ENCODE measurements at places on chromosomes 7 and 10.

- no peak for DNase-seq
Observed at GRCh38 chr10:29273478-29273877, 15.4 kb upstream of the LYZL1 start.

DNA sequence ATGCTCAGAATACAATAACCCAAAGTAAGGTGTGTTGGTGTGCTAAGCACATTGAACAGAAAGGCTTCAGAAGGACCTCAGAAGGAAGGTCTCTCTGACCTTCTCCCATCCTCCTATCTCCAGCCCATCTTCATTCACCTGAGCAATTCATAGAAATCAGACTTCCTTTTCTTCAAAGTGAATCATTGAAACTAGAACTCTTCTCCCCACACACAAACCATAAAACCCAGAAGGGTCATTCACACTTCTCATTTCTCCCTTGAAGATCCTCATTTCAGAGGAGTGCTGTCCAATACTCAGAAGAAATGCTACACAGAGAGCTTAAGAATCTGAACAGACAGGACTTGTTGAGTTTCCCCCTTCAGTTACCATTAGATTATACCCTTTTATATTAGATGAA lies 89.5 kb downstream of the VWDE start:
- DNase-seq = no peak

- DNase-seq = no peak
Observed at GRCh38 chr7:93352881-93353280, 120.7 kb downstream of the VPS50 start.

GRCh38 chr10:88915781-88916180 lies 35.7 kb downstream of the STAMBPL1 start:
- no peak for DNase-seq

GRCh38 chr10:7264313-7264756 lies 146.5 kb downstream of the SFMBT2 start:
- no peak for DNase-seq

DNA sequence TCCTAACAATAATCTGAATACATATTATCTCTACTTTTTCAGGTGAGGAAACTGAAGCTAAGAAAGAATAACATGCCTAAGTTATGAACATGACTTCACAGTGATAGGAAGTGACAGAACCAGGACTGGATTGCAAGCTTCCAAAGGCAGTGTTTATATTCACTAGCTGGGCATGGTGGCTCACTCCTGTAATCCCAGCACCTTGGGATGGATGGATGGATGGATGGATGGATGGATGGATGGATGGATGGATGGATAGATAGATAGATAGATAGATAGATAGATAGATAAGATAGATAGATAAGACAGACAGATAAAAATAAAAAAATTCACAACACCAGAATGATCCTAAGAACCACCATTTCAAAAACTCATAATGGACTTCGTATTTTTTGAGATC lies 18.2 kb upstream of the JMJD1C start:
- no peak for DNase-seq

GRCh38 chr10:74683621-74684364 lies 142.6 kb upstream of the KAT6B start:
- DNase-seq = no peak

DNA sequence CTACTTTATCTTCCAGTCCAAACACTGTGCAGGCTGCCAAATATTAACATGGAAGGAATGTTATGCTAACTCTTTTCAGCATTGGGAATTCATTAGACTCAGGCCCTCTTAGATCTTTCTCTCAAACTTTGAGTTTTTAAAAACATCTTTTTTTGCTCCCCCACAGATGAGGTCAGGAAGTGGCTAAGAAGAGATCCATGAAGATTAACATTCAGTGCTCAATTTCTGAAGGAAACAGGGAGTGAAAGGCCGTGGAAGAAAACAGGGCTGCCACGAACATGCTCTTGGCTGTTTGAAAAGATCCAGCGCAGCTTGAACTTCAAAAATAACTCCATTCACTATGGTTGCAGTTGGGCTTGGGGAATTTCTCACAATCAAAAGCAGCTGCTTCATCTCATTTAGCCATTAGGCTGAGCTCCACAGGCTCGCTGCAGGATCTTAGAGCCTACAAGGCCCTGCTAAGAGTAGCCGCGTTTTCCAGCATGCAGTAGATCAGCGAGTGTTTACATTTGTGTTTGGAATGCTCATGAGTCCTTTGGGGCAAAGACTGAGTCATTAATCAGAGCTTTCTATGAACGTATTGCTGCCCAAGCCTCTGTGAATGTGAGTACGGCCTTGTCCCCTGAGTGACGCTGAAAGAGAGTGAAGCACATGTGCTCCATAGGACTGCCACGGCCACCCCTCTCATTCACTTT lies 41.2 kb upstream of the TNS3 start:
- peak; percentile 86 for DNase-seq

DNA sequence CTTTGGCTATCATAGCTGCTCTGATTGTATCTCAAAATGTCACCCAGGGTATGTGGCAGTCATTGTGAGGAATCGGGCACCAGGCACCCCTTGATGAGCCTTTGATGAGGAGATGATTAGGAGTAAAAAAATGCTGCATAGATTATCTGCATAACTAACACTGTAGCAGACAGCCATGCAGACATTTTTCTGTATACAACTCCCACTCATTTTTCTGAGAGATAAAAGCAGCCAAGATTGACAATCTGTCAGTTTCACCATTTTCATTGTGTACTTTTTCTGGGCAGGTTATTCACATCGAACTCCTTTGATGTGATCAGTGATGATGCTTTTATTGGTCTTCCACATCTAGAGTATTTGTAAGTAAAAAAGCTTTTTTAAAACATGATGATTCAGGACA lies 19.4 kb downstream of the LGI1 start:
- DNase-seq = no peak

DNA sequence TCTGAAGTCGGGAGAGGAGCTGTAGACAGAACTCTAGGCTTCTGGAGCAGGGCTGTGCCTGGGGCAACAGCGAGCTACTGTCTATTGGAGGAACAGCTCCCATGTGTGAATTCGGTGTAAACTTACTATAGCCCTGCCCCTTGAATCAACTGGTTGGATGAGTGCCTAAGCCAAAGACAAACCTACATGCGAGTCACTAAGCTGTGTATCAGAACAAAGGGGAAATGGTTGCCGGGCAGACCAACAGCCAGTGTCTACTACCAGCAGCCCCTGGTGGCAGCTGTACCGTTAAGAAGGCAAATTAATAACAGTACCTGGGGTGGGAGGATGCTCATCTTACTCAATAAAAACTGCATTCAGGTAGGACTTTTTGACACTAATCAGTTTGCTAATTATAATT lies 343.6 kb downstream of the ACTR3B start:
- DNase-seq = no peak

DNA sequence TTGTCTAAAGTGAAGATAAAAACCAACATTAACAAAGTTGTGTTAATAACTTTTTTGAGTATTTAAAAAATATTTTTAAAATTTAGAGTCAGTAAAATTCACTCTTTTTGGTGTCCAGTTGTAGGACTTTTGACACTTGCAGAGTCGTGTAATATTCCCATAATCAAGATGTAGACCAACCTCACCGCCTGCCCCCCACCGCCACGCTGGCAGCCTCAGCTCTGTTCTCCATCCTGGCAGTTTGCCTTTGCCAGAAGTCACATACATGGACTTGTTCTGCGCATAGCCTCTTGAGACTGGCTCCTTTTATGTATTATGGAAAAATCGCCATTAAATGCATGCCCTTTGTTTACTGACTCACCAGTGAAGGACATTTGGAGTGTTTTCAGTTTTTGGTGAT lies 27.3 kb upstream of the SYCE1 start:
- DNase-seq = no peak

DNA sequence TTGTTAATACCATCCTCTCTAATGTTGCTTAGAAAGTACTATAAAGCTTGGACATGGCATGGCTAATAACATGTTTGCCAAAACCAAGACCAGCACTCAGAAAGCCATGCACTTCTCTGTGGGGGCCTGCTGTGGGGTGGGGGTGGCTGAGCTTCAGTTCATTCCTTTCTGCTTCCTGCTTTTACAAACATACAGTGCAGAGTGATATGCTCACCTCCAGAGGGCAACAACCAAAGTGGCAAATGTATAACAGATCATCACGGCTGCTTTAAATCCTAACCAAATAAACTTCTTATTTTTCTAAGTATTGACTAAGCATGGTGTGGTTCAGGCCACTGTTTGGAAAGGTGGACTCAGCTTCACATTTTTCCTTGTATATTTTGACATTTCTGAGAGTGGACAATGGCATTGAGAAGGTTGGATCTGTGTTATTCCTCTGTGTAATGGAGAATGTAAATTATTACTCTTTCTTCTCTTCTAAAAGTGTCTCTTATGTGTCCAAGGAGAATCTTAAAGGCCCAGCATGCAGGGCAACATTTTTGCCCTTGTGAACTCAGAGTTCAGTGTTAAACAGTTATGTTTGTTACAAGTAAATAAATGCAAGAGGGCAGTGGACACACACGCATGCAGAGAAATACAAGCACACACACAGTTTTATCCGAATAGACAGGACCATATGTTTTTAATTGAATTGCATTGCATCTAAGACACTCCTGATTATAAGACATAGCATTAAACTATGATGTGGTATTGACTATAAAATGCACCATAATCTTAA lies 186.1 kb downstream of the HERPUD2 start:
- DNase-seq = no peak

DNA sequence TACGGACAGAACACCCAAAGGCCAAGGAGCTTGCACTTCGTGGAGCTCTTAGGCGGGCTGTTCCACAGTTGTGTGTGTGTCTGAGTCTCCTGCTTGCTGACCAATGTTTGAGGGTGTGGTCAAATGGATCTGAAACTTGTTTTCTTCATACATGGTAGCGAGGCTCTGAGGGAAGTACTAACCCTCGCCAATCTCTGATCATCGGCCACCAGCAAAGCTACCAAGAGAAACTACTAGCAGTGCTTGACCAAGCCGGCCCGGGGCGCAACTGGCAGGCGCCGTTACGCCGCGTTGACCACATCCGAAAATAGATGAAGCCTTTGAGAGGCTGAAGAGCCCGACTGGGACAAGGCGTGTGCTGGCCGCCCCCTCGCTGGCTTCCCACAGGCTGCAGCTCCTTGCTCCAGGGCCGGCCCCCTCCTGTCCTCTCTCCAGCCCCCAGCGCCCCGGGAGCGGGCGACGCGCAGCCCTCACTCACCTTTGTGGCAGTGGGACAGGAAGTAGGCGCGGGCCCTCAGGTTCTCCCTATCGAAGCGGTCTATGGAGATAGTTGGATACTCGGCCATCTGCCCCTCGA lies 384 bp downstream of the DCLRE1C start:
- DNase-seq = peak; percentile 86

GRCh38 chr7:116588641-116589594 lies 64.1 kb downstream of the CAV1 start:
- peak; percentile 86 for DNase-seq

GRCh38 chr7:104206841-104207240 lies 972 bp downstream of the ORC5 start:
- DNase-seq = no peak

DNA sequence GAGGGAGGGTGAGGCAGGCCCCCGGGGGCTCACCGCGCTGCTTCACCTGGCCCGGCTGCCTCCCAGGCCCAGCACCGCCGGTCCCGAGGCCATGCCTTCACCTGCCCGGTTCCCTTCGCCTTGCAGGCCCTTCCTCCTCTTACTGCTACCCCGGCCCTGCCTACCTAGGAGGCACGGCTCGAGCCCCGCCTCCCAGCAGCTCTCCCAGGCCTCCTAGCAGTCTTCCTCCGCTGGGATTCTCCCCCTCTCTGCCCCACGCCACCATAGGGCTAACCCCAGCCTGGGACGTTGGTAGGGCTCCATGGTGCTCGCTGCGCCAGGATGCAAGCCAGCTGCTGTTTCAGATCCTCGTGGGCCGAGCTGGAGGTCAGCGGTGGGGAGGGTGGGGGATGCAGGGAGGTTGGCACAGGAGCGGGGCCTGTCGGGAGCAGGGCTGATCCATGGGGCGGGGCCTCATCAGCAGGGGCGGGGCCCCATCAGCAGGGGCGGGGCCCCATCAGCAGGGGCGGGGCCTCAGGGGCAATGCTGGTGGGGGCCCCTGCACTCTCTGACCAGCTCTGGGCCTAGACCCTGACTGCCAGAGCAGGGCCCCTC lies 63.3 kb downstream of the RASGEF1A start:
- no peak for DNase-seq

- DNase-seq = no peak
Observed at GRCh38 chr10:111146025-111146640, 69.3 kb downstream of the ADRA2A start.

DNA sequence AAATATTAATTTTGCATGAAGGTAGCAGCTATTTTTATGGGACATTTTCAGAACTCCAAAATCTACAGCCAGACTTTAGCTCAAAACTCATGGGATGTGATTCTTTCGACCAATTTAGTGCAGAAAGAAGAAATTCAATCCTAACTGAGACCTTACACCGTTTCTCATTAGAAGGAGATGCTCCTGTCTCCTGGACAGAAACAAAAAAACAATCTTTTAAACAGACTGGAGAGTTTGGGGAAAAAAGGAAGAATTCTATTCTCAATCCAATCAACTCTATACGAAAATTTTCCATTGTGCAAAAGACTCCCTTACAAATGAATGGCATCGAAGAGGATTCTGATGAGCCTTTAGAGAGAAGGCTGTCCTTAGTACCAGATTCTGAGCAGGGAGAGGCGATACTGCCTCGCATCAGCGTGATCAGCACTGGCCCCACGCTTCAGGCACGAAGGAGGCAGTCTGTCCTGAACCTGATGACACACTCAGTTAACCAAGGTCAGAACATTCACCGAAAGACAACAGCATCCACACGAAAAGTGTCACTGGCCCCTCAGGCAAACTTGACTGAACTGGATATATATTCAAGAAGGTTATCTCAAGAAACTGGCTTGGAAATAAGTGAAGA lies 112.3 kb downstream of the CFTR start:
- no peak for DNase-seq

DNA sequence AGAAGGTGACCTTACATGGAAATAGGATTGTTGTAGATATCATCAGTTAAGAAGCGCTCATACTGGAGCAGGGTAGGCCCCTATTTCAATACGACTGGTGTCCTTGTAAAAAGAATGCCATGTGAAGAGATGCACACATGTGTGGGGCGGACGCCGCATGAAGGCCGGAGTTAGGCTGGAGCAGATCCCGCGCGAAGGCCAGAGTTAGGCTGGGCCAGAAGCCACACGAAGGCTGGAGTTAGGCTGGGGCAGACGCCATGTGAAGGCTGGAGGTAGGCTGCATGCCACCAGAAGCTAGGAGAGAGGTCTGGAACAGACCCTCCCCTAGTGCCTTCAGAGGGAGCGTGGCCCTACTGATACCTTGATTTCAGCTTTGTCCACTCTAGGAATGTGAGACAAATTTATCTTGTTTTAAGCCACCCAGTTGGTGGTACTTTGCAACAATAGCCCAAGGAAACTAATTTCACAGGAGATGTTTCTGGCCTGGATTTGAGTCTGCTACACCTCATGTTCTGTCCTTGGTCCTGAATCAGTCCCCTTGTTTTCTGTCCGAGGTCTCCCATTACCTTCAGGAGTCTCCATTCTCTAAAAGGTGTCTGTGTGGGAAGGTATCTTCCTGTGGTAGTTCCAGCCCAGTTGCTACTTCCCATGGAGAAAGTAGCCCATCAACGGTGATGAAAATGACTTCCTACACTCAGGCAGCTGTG lies 585.8 kb downstream of the LRMDA start:
- peak; percentile 41 for DNase-seq

GRCh38 chr7:77208416-77208815 lies 8.8 kb upstream of the FGL2 start:
- DNase-seq = no peak
